ENCODE measurements at places on chromosomes 2 and 18.

DNA sequence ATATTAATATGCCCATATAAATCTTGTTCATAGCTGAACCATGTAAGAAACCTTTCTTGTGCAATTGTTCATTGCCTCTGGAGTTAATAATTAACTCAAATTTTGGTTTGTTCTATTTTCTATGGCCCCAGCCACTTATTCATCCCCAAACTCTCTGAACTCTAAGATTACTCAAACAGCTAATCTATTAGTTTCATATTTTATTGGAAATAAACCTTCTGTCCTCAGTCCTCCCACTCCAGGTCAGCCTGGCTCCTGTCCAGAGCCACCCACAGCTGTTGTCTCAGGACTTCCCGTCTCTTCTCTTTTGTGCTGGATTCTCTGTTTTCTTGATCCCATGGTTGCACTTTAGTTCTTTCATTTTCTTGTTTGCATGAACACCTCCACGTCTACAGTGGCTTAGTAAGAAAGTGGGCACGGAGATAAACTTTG, 4.4 kb upstream of the RNF103 start:
- DNase-seq: no peak

- no peak for DNase-seq
Measured at GRCh38 chr2:241499146-241499965, 9.0 kb downstream of the STK25 start.

- no peak for DNase-seq
Measured at GRCh38 chr18:61896118-61896517, 3.3 kb upstream of the RNF152 start.

GRCh38 chr2:232901736-232902578, 31.9 kb downstream of the SNORC start:
- DNase-seq: peak; percentile 95

DNA sequence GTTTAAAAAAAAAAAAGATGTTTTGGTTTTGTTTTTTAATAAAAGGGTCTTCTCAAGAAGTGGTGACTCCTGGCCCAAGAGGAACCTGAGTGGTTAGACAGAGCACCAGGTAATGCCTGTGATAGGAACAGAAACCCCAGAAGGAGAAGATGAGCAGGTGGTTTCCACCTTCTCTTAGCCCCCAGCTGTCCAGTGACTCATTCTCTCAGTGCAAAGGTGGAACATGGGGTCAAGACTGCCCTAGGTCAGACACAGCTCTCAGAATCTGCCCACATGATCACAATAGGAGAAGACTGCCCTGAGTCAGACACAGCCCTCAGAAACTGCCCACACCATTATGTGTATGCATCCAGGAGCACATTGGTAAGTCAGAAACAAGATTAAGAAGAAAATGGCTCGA, 61.8 kb downstream of the TBC1D8 start:
- no peak for DNase-seq

DNA sequence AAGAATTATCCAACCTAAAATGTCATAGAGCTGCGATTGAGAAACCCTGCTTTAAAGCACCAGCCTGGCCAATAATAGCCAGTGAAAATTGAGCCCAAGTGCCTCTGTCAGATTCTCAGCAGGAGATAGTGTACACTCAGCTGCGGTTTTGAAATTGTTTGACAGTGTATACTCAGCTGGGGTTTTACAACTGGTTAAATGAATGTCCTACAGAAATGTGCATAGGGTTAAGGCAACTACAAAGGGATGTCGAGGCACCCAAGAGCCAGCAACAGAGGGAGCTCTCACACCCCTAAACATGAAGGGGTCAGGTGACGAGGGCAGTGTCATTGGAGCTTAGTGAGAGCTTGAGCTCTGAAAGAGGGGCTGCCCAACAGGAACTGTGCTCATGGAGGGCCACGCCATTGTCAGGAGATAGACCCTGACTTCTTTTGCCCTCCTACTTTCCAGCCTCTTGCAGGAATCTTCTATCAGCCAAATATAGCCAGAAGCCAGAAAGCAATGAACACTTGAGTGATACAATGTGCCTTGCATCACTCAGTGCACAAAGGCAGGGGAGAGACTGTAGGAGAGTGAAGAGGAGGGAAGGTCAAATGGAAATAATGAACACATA, 15.1 kb downstream of the ACTG2 start:
- DNase-seq: no peak

DNA sequence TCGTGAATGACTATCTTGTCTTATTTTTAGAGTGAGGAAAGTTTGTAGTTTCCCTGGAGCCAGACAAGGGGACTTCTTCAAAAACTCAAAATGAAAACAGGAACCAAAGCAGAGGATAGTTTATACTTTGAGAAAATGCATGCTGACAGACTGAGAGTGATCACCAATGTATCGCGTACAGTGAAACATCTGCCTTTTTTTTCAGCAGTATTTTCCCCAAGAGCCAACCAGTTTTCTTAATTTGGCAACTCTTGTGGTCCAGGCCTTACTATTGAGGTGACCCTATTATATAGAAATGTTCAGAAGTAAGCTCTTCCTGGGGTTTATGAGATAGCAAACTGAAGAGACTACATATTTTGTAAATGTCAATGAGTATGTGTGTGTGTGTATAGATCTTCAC, 153.7 kb upstream of the VRK2 start:
- DNase-seq: no peak

DNA sequence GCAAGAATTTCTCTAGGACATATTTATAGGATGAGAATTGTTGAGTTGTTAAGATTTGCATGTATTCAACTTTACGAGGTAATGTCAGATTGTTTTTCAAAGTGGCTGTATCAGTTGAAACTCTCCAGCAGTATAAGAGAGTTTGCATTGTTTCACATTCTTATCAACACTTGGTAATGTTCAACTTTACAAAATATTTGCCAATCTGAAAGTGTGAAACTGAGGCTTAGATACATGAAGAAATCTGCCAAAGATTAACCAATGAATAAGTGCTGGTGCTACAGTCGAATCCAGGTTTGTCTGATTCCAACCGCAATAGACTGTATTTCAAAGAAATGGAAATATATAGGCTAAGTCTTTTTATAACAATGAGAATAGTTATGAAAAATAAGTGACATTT, 117.0 kb downstream of the EHBP1 start:
- no peak for DNase-seq

GRCh38 chr18:3409811-3410210, 40.2 kb upstream of the TGIF1 start:
- DNase-seq: no peak

GRCh38 chr2:51079945-51080344, 48.0 kb upstream of the NRXN1 start:
- DNase-seq: peak; percentile 16

DNA sequence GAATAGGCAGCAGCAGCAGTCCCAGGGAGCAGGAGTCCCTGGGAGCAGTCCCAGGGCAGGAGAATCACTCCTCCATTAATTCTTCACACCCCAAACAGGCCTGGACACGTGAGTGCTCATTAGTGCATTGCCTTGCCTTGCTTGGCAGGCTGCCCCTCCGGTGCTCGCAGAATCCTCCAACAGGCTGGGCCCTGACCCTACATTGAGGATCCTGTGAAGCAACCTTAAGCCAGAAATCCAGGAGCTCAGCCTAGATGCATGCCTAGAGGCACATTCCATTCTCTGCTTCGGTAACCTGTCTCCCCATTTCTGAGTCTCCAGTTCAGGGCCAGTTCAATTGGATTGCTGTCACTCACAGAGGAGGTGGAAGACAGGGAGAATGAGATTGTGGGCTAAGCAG, 97.4 kb upstream of the LRATD1 start:
- DNase-seq: no peak

- DNase-seq: no peak
Measured at GRCh38 chr2:74293191-74293991, 49.8 kb downstream of the SLC4A5 start.

- DNase-seq: peak; percentile 69
Measured at GRCh38 chr2:71510196-71510807, 56.9 kb downstream of the DYSF start.

- no peak for DNase-seq
Measured at GRCh38 chr2:157936406-157936805, 60.3 kb upstream of the ACVR1 start.

Data from kidney capillary endothelial cell (primary cell).